GM13976 (cell line): ENCODE measurements at places on chromosomes 16 and 17.

DNA sequence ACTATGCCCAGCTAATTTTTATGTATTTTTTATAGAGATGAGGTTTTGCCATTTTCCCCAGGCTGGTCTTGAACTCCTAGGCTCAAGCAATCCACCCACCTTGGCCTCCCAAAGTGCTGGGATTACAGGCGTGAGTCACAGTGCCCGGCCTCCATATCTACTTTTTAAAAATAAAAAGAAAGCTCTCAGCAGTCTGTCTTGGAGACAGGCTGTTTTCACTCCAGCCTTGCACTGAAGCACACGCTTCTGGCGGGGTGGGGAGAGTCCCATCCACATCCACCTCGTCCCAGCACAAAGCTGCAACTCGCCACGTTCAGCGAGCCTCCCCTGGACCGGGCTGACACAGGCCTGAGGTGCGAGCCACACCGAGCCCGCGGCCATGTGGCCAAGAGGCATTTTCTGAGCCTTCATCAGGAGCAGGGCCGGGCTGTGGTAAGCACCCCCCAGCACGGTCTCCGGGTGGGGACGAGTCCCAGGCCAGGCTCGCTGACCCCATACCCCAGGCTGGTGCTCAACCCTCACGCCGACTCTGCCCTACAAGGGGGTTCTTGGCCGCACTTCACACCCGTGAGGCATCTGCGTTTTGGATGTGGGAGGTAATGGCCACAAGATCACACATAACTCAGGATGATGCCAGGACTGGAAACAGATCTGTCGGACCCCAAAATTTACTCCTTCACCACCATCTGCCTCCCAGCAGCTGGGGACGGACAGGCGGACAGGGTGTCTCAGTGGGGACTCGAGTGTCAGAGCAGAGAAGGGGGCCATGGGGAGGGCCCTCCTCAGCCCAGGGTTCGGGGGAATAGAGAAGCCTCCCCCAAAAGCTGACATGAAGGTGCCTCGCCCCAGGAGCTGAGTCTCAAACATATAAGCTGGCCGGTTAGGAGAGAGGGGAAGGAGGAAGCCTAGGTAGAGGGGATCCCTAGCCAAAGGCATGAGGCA, 28.6 kb downstream of the TBC1D16 start:
- no peak for DNase-seq

GRCh38 chr16:48011878-48012658, 143.7 kb downstream of the ABCC12 start:
- no peak for DNase-seq

DNA sequence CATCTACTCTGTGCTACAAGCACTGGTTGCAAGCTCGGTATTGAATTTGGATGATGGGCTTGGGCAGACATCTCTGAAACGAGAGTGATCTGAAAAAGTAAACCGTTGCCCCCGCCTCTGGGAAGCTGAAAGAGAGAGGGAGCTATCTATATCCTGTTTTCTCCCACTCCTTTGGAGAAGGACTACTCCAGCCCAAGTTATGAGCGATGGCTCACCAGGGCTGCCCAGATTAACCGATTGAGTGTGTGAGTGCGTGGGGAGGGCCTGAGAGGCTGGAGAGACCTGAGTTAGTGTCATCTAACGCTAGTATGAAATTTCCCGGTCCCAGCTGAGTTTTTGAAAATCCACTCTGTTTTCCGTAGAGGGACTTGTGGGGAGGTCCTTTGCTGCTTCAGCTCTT, 11.5 kb downstream of the MGAT5B start:
- DNase-seq: no peak

GRCh38 chr17:49190932-49191331, 19.4 kb downstream of the GNGT2 start:
- DNase-seq: no peak

DNA sequence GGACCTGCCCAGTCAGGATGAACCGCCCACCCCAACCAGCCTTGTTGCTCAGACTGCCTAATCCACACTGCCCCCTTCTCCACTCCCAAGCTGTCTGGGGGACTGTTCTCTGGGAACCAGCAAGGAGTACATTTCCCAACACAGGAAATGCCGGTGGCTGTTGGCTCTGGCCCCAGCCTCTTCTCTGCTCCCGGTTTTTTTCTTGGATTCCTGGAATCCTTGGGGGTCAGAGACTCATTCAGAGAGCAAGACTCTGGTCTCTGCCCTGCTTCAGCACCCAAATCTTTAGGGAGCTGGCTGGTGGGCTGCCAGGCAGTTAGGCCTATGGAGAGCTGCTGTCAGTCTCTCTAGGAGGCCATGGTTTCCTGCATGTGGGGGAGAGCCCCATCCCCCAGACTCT, 10.8 kb upstream of the MTMR4 start:
- no peak for DNase-seq

GRCh38 chr17:64332502-64332901, 58.2 kb downstream of the PECAM1 start:
- no peak for DNase-seq

DNA sequence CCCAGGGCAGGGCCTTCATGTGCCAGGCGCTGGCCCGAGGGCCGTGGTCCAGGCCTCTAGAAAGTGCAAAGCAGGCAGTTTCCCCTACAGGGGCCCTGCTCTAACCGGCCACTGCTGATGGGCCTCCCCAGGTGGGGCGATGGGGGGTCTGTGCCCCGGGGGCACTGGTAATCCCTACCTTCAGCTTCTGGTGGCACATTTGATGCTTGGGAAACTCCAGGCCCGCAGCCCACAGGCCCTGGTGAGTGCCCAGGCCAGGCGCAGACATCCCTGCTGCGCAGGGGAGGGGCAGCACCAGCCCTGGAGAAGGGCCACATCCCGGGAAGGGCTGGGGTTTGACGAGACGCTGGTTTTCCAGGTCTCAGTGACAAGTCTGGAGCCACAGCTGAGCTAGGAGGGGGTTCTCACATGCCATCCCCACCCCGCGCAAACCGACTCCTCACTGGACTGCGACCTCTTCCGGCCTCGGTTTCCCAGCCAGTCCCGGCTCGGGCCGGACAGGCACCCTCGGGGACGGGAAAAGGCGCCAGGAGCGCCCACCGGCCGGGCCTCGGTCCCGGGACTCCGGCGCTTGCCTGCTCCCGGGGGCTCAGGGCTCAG, 1.6 kb downstream of the DOC2B start:
- DNase-seq: no peak
